Right atrium auricular region (tissue), 2 donors: ENCODE measurements at places on chromosomes 11 and 22. TPM values are rescaled to one million over a fixed set of nuclear protein-coding genes. Genes with fewer than 3 reads are reported as not detected.

DNA sequence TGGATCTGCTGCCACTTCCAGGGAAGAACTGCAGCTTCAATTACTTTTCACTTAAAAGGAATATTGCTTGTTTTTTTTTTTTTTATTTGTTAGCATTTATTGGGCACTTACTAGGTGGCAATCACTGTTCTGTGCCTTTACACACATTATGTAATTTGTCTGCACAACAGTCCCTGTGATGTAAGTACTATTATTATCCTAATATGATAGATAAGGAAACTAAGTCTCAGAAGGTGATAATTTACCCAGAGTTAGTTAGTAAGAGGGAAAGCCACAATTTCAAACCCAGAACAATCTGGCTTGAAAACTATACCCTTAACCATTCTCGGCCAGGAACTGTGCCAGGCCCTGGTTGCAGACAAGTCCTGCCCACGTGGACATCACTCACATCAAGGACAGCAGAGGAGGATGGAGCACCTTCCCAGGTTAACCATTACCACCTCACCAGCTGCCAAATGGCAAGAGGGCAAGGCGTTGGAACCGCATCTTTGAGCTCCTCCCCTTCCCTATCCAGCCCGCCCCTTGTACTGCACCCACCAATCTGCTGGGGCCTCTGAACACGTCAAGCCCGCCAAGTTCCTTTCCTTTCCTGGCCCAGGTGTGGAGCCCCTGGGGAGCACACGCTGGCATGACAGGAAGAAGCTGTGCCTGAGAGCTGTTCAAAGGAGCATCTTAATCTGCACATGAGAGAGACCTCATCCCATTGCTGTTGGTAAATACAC is 78.4 kb downstream of the NAV2 start:
- no peaks in the 10 kb centered on the region for H3K36me3 ChIP-seq
- no peak for DNase-seq
- H3K4me1 ChIP-seq: peaks cover 49% of the 10 kb centered on the region
- H3K4me3 ChIP-seq: no peak overlapping the region
- no peaks in the 10 kb centered on the region for H3K27me3 ChIP-seq

GRCh38 chr22:39395936-39396796 is 3.4 kb upstream of the TAB1 start:
- DNase-seq: no peak
- no peak overlapping the region for H3K27ac ChIP-seq
- no peaks in the 10 kb centered on the region for H3K27me3 ChIP-seq
- no peaks in the 10 kb centered on the region for H3K4me1 ChIP-seq
- H3K36me3 ChIP-seq: no peaks in the 10 kb centered on the region

The FERMT3 gene
- total RNA-seq: 19.4 TPM

DNA sequence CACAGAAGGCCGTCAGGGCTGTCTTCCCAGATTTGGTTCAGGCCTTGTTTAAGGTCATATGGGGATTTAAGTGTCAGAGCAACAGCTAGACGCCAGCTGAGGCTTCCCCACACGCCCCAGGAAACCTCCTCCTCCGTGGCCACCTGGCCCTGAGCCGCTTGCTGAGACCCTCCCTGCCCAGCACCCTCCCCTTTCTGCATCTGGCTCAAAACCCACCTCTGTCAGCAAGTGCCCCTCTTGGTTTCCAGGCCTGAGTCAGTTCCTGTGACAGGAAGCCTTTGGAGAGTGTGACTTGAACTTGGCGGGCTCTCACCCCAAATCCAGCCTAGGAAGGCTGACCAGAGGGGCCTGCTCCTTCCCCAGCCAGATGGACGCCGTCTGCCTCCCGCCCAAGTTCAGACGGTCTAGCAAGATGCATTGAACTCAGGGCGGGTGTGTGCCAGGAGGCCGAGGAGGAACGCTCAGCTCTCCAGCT is 561 bp downstream of the FXYD2 start:
- peak; percentile 82 for DNase-seq
- H3K4me1 ChIP-seq: no peaks in the 10 kb centered on the region
- peak overlapping the region; percentile 73 for H3K27ac ChIP-seq
- H3K4me3 ChIP-seq: no peak overlapping the region
- no peaks in the 10 kb centered on the region for H3K36me3 ChIP-seq

DNA sequence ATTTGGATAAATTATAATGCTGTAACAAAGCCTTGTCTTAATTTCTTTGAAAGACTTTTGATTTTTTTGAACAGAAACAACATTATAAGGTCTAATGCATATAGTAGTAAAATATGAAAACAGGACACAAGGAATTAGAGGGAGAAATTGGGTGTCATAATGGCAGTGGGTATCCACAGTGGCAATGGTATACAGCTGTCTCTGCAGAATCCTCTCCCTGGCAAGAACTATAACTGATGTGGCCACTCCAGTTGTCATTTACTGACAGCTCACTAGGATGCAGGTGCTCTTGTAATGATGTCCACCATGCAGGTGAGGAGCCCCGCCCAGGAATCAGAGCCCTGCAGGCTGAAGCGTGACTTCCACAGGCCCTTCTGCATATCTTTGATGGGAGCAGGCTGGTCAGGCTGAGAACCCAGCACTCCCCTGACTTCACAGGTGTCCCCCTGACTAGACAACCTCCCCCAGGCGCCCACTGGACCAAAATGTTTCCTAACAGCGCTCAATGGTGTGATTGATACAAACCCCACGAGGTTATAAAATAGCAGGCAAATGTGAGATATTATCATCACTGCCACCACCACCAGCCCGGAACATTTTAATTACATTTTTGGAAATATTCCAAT is 32.8 kb upstream of the SERPIND1 start:
- H3K4me1 ChIP-seq: no peaks in the 10 kb centered on the region
- no peaks in the 10 kb centered on the region for H3K27me3 ChIP-seq
- peaks cover 35% of the 10 kb centered on the region for H3K36me3 ChIP-seq
- no peak overlapping the region for H3K27ac ChIP-seq
- no peak for DNase-seq
- H3K4me3 ChIP-seq: no peak overlapping the region

The KRTAP5-1 gene
- total RNA-seq: not detected

- H3K27ac ChIP-seq: no peak overlapping the region
- no peaks in the 10 kb centered on the region for H3K27me3 ChIP-seq
- no peaks in the 10 kb centered on the region for H3K36me3 ChIP-seq
- no peak overlapping the region for H3K4me3 ChIP-seq
- no peak for DNase-seq
- H3K4me1 ChIP-seq: no peaks in the 10 kb centered on the region
Observed at GRCh38 chr11:110720431-110721275, 8.4 kb upstream of the ARHGAP20 start.

DNA sequence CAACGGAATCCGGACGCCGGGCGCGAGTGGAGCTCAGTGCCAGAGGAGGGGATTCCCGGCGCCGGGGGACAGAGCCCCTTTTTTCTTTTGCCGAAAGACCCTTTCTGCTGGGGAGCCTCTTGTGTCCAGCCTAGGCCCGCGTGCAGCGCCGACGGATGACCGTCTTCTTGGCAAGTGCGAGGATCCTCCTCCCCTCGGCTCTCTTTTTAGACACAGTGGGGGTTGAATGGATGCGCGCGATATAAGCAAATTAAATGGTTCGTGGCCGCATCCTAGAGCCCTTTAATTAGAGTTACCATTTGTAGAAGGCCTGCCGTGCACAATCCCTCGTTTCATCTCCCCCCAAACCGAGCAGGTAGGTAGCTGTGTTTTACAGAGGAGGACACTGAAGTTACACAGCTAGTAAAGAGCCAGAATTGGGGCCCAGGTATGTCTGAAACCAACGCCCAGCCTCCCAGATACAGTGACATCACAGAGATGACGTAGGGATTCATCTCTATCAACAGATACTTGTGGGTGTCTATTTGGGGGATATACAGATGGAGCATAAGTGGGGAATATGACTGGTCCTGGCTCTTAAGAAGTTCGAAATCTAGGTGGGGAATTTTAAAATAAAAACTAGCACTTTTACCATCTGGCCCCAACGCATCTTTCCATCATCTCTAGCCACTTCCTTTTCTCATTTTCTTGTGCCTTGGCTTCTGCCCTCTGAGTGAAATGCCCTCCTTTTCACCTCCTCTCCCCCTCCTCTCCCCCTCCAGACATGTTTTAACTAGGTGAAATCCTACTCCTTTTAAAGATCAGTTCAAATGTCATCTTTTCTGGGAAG is 875 bp downstream of the TCP11L1 start:
- peak overlapping the region; percentile 86 for H3K4me3 ChIP-seq
- H3K4me1 ChIP-seq: no peaks in the 10 kb centered on the region
- H3K27ac ChIP-seq: peak overlapping the region; percentile 98
- peaks cover 11% of the 10 kb centered on the region for H3K36me3 ChIP-seq

GRCh38 chr11:108703916-108704315 is 39.0 kb downstream of the DDX10 start:
- no peak for DNase-seq
- H3K4me1 ChIP-seq: no peaks in the 10 kb centered on the region
- H3K4me3 ChIP-seq: no peak overlapping the region
- H3K27ac ChIP-seq: no peak overlapping the region
- H3K36me3 ChIP-seq: peaks cover 33% of the 10 kb centered on the region
- H3K27me3 ChIP-seq: no peaks in the 10 kb centered on the region

GRCh38 chr11:110113973-110114372 is 20.8 kb downstream of the ZC3H12C start:
- H3K4me1 ChIP-seq: no peaks in the 10 kb centered on the region
- no peak for DNase-seq
- no peak overlapping the region for H3K27ac ChIP-seq
- no peak overlapping the region for H3K4me3 ChIP-seq
